Metanephros (tissue), 2 donors: ENCODE measurements at places on chromosomes 5 and 9. TPM values are rescaled to one million over a fixed set of nuclear protein-coding genes. Genes with fewer than 3 reads are reported as not detected.

SUSD1 gene
- 53.4 TPM for total RNA-seq

PLK2 gene
- total RNA-seq: 383 TPM

IFNA8 gene
- total RNA-seq: not detected

ARHGEF37 gene
- total RNA-seq: 6.9 TPM

C5orf46 gene
- not detected for total RNA-seq

TAS2R1 gene
- total RNA-seq: not detected

PDZD2 gene
- total RNA-seq: 25.3 TPM

BTNL3 gene
- not detected for total RNA-seq

LECT2 gene
- not detected for total RNA-seq

ENTPD2 gene
- 3.6 TPM for total RNA-seq

NREP gene
- total RNA-seq: 333 TPM

KLHL3 gene
- 22.9 TPM for total RNA-seq
